Esophagus muscularis mucosa (tissue), 4 donors: ENCODE measurements at places on chromosomes 3 and 15. TPM values are rescaled to one million over a fixed set of nuclear protein-coding genes. Genes with fewer than 3 reads are reported as not detected.

GRCh38 chr15:89197503-89197971 is 23.8 kb downstream of the RLBP1 start:
- DNase-seq: no peak

- DNase-seq: peak; percentile 93
Measured at GRCh38 chr3:184568924-184569829, 7.6 kb downstream of the EPHB3 start.

GRCh38 chr3:49533786-49534519 is 20.3 kb upstream of the BSN start:
- no peak for DNase-seq

DNA sequence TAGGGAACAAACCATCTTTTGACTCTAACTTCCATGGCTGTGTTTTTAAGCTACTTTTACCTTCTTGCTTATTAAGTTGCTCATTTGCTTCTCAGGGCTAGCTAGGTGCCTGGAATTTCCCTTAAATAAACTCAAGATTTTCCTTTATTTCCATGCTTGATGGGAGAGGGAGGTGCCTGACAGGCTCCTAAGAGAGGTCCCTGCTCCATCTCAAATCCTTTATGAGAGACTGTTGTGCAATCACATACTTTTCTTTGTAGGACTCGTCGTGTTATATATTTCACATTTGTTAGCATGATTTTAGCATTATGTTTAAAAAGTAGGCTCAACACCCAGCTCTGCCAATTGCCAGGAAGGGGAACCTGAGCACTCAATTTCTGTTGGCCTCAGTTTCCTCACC is 95.7 kb downstream of the SAMMSON start:
- peak; percentile 53 for DNase-seq

DNA sequence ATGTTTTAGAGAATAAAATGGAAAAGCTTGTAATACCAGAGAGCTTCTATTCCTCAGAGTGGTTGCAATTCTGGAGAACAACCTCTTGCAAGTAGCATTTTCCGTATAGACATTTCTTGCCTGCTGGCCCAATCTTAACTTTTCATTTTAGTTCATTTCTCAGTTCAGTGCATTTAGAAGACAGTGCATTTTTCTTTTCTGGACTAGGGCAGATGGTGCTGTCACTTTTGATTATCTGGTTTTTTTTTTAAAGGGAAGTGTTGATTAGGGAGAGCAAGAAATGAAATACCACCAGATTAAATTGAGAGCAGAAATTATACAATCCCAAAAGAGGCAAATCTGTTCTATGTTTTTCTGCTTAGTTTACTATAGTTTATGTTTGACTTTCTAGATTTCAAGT is 172.7 kb downstream of the GHSR start:
- DNase-seq: no peak

DNA sequence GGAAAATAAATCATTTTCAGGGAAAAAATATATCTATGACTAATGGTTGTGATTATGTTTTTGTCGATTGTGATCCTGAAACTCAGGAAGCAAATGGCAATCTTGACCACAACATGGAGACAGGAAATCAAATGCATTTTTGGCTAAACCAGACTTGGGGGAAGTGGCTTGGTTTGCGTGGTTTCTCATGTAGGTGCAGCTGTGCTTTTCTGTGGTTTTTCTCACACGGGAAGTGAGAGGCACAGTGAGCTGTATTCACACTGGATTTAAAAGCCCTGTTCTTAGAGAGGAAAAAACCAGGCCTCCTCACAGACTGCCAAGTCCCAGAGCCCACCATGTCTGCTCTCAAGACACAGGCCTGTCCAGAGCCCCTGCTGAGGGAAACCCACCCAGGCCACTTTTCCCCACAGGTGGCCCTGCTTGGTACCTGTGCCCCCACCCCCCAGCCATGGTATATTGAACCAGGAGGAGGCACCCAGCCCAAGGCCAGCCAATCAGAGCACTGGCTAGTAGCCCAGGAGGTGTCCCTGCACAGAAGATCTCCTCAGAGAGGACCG is 46.1 kb downstream of the BTD start:
- DNase-seq: no peak

- no peak for DNase-seq
Measured at GRCh38 chr15:89423981-89424380, 72.4 kb downstream of the RHCG start.

DNA sequence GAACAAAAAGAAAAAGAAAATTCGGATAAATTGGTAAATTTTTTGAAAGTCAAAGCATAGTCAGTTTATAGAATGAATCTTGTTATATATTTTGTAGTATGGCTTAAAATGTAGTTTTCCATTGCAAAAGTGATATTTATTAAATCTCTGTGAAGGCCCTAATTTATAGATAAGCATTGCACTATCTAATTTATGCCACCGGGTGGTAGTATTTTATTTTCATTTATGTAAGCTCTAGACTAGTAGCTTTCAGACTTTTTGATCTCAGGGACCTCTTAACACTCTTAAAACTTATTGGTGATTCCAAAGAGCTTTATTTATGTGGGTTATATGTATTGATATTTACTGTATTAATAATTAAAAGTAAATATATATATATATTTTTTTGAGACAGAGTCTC is 133.9 kb upstream of the LRRFIP2 start:
- DNase-seq: no peak

PLAAT1 gene
- total RNA-seq: not detected
